Stomach (tissue), 19 donors: ENCODE measurements at places on chromosomes 6 and 20. TPM values are rescaled to one million over a fixed set of nuclear protein-coding genes. Genes with fewer than 3 reads are reported as not detected.

The ADGRF5 gene
- 4.9 TPM for total RNA-seq

The NMBR gene
- 0.73 TPM for total RNA-seq

DNA sequence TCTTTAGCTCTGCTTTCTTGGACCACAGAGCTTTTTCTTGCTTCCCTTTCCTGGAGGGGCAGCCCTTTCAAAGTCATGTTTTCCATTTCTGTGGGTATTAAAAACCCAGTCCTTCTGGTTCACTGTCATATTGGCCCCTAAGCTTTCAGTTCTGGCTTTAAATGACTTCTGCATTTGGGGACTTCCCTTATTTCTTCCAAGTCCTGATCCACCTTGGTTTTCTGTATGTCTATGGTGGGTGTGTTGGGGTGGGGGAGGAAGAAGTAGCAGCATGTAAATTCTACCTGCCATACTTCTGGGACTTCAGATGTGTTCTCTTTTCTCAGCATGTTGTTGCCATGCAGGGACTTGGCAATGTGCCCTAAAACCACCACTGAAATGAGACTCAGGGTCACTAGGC lies 77.1 kb upstream of the EMILIN3 start:
- peak; percentile 11 for DNase-seq
- no peak overlapping the region for H3K4me3 ChIP-seq
- H3K36me3 ChIP-seq = peaks cover 100% of the 10 kb centered on the region
- H3K4me1 ChIP-seq = no peaks in the 10 kb centered on the region
- no peaks in the 10 kb centered on the region for H3K27me3 ChIP-seq
- H3K27ac ChIP-seq = no peak overlapping the region

- H3K27ac ChIP-seq = peak overlapping the region; percentile 84
- no peaks in the 10 kb centered on the region for H3K27me3 ChIP-seq
- no peak for DNase-seq
- peaks cover 44% of the 10 kb centered on the region for H3K4me1 ChIP-seq
- peak overlapping the region; percentile 90 for H3K4me3 ChIP-seq
- H3K36me3 ChIP-seq = peaks cover 9% of the 10 kb centered on the region
Measured at GRCh38 chr6:52420668-52421358, 671 bp downstream of the EFHC1 start.

DNA sequence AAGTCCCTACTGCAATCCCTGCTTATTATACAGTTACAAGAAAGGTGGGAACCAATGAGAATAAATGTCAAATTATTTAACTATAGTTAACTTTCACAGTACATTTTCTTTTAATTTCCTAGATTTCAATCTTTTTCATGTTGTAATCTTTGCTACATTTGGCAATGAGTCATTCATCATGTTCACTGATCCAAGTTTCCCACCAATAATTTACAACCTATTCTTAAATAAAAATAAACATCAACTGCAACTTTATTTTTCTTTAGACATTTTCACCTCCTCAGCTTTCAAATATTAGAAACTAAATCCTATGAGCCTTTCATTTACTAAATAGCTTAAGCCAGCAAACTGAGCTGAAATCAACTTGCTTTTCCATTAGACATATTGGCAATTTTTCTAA lies 541.3 kb upstream of the BTBD3 start:
- no peaks in the 10 kb centered on the region for H3K4me1 ChIP-seq
- H3K27me3 ChIP-seq = no peaks in the 10 kb centered on the region
- no peak overlapping the region for H3K4me3 ChIP-seq
- no peaks in the 10 kb centered on the region for H3K36me3 ChIP-seq
- DNase-seq = no peak

The DCBLD1 gene
- 3.6 TPM for total RNA-seq

DNA sequence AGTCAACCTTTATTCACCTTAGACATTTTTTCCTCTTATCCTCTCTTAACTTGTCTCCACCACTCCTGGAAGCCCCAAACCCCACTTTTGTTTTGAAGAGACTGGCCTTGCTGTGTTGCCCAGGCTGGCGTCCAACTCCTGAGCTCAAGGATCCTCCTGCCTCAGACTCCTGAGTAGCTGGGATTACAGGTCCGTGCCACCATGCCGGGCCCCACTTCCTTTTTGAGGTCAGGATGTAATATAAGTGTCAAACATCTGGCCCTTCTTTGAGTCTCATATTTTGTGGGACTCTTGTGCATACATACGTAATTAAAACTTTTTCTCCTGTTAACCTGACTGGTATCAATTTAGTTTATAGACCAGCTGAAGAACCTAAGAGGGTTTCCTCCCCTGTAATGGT lies 1.4 kb upstream of the CDK19 start:
- no peak overlapping the region for H3K27ac ChIP-seq
- no peaks in the 10 kb centered on the region for H3K36me3 ChIP-seq
- no peaks in the 10 kb centered on the region for H3K4me1 ChIP-seq
- no peaks in the 10 kb centered on the region for H3K27me3 ChIP-seq
- no peak overlapping the region for H3K4me3 ChIP-seq

DNA sequence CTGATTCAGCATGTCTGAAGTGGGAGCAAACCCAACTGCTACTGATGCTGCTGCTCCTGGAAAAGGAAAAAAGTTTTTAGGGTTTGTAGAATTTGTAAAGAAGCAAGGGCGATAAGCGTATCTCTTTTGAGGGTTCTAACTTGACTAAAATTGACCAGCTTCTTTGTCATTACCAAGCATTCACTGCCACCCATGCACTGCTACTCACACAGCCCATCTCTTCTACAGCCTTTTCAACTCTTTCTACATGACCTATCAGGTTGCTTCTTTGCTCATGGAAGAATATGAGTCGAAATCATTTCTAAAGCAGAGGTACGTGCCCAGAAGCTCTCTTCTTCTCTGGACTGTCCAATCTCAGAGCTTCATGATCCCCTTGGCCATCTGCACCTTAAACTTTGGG lies 570.9 kb downstream of the EPHA7 start:
- H3K27ac ChIP-seq = no peak overlapping the region
- no peak overlapping the region for H3K4me3 ChIP-seq
- no peak for DNase-seq
- H3K4me1 ChIP-seq = no peaks in the 10 kb centered on the region

The KCNQ5 gene
- total RNA-seq = not detected

DNA sequence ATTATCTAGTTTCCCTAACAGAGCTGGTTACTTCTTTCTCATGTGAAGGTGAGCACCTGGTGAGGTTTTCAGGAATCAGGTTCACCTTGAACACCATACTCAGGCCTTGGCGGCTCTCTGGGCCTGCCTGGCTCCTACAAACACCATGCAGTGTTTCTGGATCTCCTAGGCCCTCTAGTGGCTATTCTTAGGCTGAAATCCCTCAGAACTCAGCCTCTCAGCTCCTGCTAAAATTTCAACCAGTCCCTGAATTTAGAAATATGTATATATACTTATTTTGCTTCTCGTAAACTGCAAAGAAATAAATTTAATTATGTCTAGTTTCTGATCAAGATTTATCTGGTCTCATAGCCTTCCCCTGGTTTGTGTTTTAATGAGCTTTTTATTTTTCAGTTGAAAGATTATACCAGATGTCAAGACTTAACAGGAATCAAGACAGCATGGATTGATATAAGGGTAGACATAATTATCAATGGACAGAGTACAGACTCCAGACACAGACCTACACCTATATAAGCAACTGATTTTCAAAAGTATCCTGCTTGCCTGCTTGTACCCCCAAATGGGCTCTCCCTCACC lies 55.9 kb downstream of the ANKEF1 start:
- no peak overlapping the region for H3K27ac ChIP-seq
- no peaks in the 10 kb centered on the region for H3K27me3 ChIP-seq
- peak; percentile 85 for DNase-seq
- H3K4me3 ChIP-seq = no peak overlapping the region
- H3K36me3 ChIP-seq = no peaks in the 10 kb centered on the region

The SLC2A10 gene
- 13.4 TPM for total RNA-seq

- H3K27ac ChIP-seq = no peak overlapping the region
- H3K27me3 ChIP-seq = no peaks in the 10 kb centered on the region
- H3K4me1 ChIP-seq = no peaks in the 10 kb centered on the region
- no peak overlapping the region for H3K4me3 ChIP-seq
- no peaks in the 10 kb centered on the region for H3K36me3 ChIP-seq
Measured at GRCh38 chr6:21164768-21165326, 428.7 kb upstream of the SOX4 start.

DNA sequence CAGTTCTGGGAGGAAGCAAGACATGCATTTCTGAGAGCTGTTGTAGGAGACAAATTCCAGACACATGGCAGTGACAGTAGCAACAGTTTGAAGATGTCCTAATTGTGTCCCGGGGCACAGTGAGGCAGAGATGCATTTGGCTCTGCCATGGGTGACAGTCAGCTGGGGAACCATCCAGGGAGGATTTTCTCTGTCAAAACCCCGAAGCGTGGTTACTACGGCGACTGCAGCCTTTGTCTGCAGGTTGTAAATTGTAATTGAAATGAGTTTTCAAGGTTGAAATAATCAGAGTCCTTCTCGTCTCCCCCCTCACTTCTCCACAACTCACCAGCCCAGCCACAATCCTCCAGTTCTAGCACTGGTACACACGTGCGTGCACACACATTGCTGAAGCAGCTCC lies 100.1 kb downstream of the GRM4 start:
- no peaks in the 10 kb centered on the region for H3K36me3 ChIP-seq
- H3K4me1 ChIP-seq = no peaks in the 10 kb centered on the region
- DNase-seq = no peak
- no peak overlapping the region for H3K27ac ChIP-seq

The ZNF831 gene
- total RNA-seq = not detected

DNA sequence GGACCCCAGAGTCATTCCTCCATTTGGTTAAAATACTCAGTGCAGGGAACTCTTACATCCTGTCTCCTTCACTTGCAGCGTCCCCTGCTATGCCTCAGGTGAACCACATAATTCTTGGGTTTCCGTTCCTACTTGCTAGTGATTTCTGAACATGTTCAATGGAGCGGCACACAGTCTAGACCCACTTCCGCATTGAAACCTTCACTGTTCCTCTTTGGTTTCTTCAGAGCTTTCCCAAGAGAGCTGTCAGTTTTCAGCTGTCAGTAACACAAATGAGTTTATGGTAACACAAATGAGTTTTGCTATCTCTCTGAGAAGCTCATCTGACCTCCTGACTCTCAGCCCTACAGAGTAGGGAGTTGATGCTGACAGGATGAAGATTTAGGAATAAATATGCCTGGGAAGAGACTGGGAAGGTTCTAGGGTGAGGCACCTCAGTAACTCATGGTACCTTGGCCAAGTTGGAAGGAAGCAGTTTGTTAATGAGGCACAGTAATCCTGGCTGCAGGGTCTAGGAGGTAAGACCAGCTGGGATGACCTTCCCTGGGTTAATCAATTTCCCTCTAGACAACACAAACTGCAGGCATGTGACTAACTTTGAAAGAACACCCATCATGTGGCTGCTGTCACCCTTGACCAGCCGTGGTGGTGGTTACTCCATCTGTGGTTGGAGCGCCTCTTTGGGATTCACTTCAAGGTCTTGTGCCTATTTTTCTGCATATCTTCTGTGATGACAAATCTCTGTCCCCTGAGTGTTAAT lies 5.4 kb downstream of the SYS1 start:
- no peak overlapping the region for H3K4me3 ChIP-seq
- H3K27me3 ChIP-seq = no peaks in the 10 kb centered on the region
- peaks cover 18% of the 10 kb centered on the region for H3K4me1 ChIP-seq
- peaks cover 43% of the 10 kb centered on the region for H3K36me3 ChIP-seq

GRCh38 chr6:32912951-32913350 lies 27.9 kb downstream of the HLA-DMB start:
- H3K36me3 ChIP-seq = no peaks in the 10 kb centered on the region
- H3K4me1 ChIP-seq = no peaks in the 10 kb centered on the region

- peak; percentile 47 for DNase-seq
- no peaks in the 10 kb centered on the region for H3K27me3 ChIP-seq
- H3K4me3 ChIP-seq = no peak overlapping the region
Measured at GRCh38 chr6:96675597-96675996, 112.7 kb downstream of the FHL5 start.

GRCh38 chr20:10670501-10671220 lies 3.1 kb downstream of the JAG1 start:
- peak; percentile 50 for DNase-seq
- H3K27me3 ChIP-seq = no peaks in the 10 kb centered on the region
- no peaks in the 10 kb centered on the region for H3K36me3 ChIP-seq
- H3K4me1 ChIP-seq = peaks cover 70% of the 10 kb centered on the region
- peak overlapping the region; percentile 93 for H3K4me3 ChIP-seq

The MACROD2 gene
- 10.9 TPM for total RNA-seq

- H3K4me1 ChIP-seq = no peaks in the 10 kb centered on the region
- no peak overlapping the region for H3K4me3 ChIP-seq
- H3K27me3 ChIP-seq = no peaks in the 10 kb centered on the region
- DNase-seq = no peak
- H3K36me3 ChIP-seq = peaks cover 22% of the 10 kb centered on the region
Measured at GRCh38 chr6:38580030-38580429, 59.7 kb downstream of the BTBD9 start.

The HEY2 gene
- 1.3 TPM for total RNA-seq
